ENCODE measurements at places on chromosomes 7 and 10. TPM values are rescaled to one million over a fixed set of nuclear protein-coding genes. Genes with fewer than 3 reads are reported as not detected.

Gene MMD2
- total RNA-seq = not detected

DNA sequence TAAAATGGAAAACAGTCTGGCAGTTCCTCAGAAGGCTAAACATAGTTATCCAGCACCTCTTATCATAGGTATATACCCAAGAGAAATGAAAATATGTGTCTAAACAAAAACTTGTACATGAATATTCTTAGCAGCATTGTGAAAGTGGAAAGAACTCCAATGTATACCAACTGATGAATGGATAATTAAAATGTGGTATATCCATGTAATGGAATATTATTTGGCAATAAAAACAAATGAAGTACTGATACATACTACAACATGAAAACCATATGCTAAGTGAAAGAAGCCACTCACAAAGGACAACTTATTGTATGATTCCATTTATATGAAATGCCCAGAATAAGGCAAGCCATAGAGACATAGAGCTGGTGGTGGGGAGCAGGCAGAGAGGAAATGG, 32.2 kb upstream of the NAMPT start:
- DNase-seq = no peak

Gene CRTAC1
- total RNA-seq = not detected

Gene FGFBP3
- 0.64 TPM for total RNA-seq

Gene CACNB2
- not detected for total RNA-seq

DNA sequence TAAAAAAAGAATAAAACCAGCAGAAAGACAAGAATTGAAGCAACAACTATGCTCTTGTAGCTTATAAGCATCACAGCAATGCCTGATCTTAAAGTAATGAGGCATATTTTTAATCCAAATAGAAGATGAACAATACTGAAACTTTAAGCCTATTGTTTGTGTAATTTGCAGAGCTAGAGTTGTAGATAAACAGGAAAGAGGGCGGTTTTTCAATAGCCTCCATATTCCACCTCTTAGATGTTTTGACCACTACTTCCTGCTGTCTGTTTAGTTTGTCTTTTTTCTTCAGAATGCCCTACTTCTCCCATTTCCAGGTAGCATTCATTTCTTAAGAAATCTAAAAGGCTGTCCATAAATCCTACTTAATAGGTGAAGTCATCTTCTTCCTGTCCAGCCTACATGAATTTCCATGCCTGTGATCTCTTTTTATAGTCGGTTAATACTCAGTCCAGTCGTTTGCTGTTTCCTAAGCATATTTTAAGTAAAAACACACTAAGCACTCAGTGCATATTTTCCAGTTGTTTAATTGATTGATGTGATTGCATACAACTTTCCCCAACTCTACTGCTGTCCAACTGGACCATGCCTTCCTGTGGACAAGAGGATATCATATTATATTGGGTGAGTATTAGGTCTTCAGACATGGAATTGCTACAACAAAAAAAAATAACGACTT, 308.1 kb downstream of the TFEC start:
- DNase-seq = no peak

DNA sequence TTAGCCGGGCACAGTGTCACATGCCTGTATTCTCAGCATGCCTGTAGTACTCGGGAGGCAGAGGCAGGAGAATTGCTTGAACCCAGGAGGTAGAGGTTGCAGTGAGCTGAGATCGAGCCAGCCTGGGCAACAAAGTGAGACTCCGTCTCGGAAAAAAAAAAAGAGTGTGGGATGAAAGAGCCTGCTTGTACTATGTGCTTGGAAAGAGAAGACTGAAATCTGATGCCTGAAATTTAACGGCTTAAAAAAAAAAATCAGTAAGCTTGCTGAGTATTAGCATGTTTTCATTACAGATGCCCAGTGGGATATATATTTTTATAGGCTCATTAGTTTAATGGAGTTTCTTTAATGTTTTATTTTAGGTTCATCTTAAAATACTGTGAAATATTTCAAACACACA, 4.2 kb downstream of the NT5C2 start:
- no peak for DNase-seq

GRCh38 chr7:146115851-146116520, 615 bp upstream of the CNTNAP2 start:
- no peak for DNase-seq

Gene TTYH3
- total RNA-seq = 31.8 TPM

Gene DDC
- total RNA-seq = not detected

DNA sequence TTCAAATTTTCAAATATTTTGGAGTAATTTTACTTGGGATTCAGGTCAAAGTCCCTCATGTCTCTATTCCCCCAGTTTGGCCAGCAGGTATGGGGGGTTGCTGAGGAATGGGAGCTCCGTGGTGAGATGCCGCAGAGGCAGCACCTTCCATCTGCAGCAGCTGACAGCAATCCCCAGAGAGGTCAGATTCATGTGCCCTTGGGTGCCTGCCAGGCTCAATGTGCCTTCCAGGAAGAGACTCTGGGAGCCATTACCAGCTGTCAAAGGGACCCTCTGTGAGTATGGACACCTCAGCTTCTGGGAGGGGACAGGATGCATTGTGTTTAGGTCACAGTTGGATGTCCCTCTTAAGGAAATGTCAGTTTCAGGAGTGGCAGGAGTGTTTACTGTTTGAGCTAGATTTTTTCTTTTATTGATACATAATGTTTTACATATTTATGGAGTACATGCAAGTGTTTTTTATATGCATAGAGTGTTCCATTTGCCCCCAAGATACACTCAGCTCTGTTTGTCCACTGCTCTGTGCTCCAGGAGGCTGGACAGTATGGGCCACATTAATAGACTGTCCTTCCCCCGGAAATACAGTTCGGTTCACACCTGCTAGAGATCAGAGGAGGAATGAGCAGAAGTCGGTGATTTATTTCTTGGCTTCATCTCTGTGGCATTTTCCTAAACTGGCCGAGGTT, 75.3 kb upstream of the GRB10 start:
- DNase-seq = peak; percentile 44

DNA sequence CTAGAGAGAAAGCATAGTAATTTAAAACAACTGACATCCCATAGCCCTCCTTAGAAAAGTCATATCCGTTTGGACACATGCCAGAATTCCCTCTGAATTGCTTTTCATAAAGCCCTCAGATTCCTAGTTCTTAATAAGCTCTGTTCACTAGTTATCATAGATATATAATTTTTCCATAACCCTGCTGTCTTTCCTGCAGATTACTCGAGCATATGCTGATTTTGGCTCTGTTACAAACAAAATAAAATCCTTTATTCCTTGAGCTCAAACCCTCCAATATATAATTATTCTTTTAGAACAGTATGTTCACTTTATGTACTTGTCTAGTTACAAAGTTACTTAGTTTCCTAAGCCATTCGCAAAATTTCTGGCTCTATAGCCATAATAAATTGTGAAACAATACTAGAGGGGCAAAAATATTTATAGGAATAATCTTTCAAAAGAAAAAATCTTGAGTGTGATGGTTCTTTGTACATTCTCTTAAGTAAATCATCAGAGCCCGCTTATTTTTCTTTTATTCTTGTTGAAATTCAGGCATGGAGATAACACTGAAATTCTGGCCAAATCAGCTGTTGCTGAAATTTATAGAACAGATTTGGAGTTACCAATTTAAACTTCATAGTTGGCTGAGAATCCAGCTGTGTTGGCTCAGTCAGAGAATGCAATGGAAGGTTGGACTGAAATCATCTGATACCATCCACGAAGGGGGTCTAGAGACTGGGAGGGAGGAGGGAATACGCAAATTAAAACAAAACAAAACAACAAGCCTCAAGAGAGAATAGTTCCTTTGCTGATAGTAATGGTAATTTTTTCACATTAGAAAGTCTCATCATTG, 146.1 kb upstream of the TMEM196 start:
- peak; percentile 61 for DNase-seq

Gene SPDYE8
- total RNA-seq = not detected

Gene PRSS2
- total RNA-seq = not detected

- no peak for DNase-seq
Measured at GRCh38 chr10:63596924-63597323, 75.7 kb downstream of the REEP3 start.

Gene ZNF365
- 6.2 TPM for total RNA-seq
